ENCODE measurements at places on chromosomes 2 and 18.

- ATAC-seq: no peak
Measured at GRCh38 chr2:12429779-12430406, 286.8 kb upstream of the TRIB2 start.

DNA sequence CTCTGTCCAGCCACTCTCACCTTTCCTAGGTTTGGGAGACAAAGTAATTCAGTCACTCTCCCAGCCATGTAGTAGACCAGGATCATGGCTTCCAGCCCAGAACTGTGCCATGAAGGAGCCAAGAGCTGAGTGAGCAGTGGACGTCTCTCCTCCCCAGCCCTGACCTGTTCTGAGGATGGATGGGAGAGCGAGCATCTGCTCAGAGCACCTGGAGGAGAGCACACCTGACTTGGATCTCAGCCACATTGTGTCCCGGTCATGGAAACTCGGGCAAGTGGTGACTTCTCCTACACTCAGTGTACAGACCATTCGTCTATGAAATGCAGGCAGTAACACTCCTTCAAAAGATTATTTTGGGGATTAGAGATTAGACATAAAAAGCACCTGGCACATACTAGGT lies 299.7 kb downstream of the TNS1 start:
- no peak for ATAC-seq

GRCh38 chr2:158359846-158360245 lies 96.7 kb downstream of the CCDC148 start:
- no peak for ATAC-seq

GRCh38 chr18:13910986-13911385 lies 4.3 kb downstream of the MC2R start:
- no peak for ATAC-seq

GRCh38 chr2:25881764-25882163 lies 3.5 kb upstream of the ASXL2 start:
- no peak for ATAC-seq

DNA sequence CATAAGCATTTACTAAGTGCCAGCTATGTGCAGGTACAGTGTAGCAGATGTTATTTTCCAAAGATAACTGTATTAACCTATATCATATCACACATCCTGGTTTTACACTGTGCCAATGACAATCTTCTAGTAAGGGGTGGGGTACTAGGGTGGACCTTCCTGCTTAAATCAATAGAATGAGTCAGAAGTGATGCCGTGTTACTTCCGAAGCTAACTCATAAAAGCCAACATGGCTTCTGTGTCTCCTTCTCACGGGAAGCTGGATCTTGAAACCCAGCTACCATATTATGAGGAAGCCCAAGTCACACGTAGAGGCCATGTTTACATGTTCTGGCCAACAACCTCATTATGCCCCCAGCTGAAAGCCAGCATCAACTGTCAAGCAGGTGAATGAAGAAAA lies 59.1 kb downstream of the MRPL33 start:
- ATAC-seq: no peak
